ENCODE measurements at places on chromosomes 11 and 22.

GRCh38 chr22:27283714-27284113 lies 517.8 kb downstream of the MN1 start:
- H3K27me3 ChIP-seq, result no peaks in the 10 kb centered on the region
- H3K4me3 ChIP-seq, result no peak overlapping the region

DNA sequence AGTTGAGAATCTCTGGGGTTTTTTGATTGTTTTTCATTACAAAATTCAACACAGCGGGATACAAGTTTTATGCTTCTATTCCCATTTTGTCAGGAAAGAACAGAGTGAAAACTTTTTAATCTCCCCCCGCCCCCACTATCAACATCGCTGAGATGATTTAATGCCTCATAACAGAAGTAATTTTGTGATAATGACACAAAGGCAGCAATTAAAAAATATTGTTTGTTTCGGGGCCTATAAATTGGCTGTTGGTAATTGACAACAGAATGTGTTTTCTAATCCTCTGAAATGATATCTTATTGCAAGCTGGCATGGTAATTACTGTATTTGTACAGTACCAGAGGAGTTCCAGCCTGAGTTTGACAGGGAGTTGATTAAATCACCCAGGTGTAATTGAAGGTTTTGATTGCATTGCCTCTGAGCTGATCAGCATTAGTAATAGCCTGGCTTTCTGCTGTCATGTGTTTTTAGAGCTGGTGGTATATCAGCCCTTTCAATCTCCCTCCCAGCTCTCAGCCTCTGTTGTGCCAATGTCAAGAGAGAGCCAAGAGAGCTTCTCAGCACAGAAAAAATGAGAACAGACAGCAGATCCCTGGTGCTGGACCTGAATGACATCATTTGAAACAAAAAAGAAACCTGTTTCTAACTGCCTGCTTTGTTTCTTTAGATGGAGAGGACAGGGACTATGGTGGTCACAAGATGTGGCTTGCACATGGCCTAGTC lies 265.1 kb downstream of the FAM76B start:
- H3K27ac ChIP-seq, result no peak overlapping the region
- no peak for DNase-seq
- peaks cover 3% of the 10 kb centered on the region for H3K27me3 ChIP-seq
- H3K4me1 ChIP-seq, result no peaks in the 10 kb centered on the region

DNA sequence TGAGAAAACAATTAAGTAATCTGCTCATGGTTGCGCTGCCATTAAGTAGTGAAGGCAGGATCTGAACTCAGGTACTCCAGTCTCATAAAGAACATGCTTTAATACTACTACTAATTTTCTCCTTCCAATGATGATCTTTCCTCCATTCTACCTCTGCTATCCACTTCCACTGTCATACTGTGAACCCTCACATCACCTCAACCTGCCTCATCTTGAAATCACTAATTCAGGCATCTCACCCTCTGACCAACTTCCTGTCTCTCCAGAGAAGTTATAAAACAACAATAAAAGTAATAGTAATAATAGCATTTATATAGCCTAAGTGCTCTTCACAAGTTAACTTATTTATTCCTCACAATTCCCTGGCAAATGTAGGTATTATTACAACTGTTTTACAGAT lies 57.1 kb upstream of the PSMA1 start:
- peaks cover 62% of the 10 kb centered on the region for H3K4me1 ChIP-seq
- peak overlapping the region; percentile 84 for H3K27ac ChIP-seq
- H3K4me3 ChIP-seq, result peak overlapping the region; percentile 44
- H3K36me3 ChIP-seq, result peaks cover 54% of the 10 kb centered on the region

GRCh38 chr11:11607772-11608171 lies 14.0 kb downstream of the GALNT18 start:
- H3K36me3 ChIP-seq, result no peaks in the 10 kb centered on the region
- H3K4me1 ChIP-seq, result no peaks in the 10 kb centered on the region
- DNase-seq, result no peak
- H3K27ac ChIP-seq, result no peak overlapping the region

DNA sequence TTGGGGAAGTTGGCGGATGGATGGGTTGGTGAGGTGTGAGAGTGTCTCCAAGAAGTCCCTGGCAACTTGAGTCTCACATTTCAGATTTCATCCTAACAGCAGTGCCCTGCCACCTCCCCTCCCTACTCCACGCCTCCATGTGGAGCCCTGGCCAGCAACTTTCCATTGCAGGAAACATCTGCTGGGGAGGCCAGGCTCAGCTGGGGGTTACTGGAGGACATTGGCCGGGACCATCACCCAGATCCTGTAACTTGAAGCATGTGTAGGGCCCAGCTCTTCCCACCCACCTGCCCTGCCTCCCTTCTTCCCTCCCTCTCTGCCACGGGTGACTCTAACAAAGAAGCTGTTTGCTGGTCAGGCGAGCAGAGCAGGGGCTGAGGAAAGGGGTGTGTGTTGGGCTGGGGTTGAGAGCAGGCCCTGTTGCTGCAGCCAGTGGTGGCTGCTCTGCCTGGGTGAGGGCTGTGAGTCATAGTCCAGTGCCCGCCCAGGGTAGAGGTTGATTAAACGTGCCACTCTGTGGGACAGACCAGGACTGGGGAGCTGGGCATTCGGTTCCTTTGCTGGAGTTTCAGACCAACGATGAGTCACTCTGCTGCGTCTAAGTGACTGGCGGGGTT lies 64.0 kb downstream of the SCN3B start:
- no peaks in the 10 kb centered on the region for H3K27me3 ChIP-seq
- H3K27ac ChIP-seq, result no peak overlapping the region
- DNase-seq, result no peak
- H3K4me1 ChIP-seq, result peaks cover 9% of the 10 kb centered on the region
- H3K36me3 ChIP-seq, result peaks cover 25% of the 10 kb centered on the region

DNA sequence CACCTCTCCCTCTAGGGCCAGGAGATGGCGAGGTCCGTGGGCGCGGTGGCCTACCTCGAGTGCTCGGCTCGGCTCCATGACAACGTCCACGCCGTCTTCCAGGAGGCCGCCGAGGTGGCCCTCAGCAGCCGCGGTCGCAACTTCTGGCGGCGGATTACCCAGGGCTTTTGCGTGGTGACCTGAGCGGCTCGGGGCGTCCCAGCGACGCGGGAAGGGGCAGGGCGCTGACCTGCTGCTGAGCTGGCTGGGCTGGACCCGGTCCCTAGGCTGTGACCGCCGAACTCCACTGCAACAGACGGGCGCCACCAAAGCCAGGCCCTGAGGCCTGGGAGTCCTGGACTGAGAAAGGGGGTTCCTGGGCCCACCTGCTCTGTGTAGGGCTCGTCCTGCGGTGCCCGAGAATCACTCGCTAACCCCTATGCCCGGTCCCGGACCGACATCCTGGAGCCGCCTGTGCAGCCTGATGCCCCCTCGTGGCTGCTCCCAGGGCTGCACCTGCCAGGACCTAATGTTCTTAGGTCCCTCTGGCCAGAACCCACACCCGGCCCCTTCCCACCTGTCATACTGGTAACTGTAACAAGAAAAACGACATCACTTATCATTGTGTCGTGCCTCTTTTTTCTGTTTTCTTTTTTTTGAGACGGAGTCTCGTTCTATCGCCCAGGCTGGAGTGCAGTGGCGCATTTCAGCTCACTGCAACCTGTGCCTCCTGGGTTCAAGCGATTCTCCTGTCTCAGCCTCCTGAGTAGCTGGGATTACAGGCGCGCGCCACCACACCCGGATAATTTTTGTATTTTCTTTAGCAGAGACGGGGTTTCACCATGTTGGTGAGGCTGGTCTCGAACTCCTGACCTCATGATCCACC lies 15.0 kb downstream of the RHOD start:
- no peak overlapping the region for H3K27ac ChIP-seq
- peak overlapping the region; percentile 24 for H3K4me3 ChIP-seq
- no peaks in the 10 kb centered on the region for H3K4me1 ChIP-seq
- peaks cover 7% of the 10 kb centered on the region for H3K27me3 ChIP-seq
- H3K36me3 ChIP-seq, result no peaks in the 10 kb centered on the region
